GM12892 (cell line): ENCODE measurements at places on chromosomes 7 and 10.

GRCh38 chr7:106367664-106368063, 82.9 kb upstream of the NAMPT start:
- no peak for DNase-seq

DNA sequence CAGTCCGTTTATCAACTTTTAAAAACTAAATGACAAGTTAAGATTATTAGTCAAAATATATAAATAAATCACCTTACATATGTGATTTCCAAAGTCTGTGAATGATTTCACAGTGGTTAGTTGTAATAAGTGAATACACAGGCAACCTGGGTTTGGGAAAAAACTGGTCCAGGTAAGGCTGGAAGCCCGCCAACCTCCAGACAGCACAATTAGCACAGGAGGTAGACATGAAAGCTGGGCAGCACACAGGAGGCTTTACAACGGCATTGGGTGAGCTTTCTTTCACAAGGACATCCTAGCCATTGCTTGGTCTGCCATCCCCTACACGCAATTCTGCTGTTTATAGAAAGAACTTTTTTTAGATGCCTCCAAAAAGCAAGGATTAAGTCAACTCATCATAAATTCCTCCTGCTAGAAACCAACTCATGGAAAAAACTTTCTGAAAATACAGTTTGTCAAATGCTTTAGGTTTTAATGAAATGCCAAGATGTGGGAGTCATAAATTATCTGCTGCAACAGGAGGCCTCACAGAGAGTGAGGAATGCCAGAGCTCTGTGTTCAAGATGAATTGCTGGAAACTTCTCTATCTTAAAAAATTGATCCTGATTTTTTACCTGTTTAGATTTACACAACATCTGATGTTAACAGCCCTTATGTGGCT, 346.8 kb upstream of the NFE2L3 start:
- DNase-seq: no peak

DNA sequence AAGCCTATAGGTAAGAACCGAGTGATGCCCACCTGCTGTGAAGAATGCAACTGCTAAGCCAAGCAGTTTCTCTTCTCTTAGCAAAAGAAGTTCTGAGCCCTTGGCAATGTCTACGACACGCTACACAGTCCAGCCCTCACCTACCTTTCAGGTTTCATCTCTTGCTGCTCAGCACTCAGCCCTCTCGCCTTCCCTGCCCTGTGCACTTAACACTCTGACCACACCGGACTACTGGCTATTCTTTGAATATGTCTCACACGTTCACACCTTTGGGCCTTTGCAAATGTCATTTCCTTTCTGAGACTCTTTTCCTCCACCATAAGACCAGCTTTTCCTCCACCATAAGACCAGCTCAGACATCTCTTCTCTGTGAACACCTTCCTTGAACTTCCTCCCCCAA, 67.0 kb upstream of the ITGB1 start:
- no peak for DNase-seq

- no peak for DNase-seq
Measured at GRCh38 chr10:93390306-93391090, 91.6 kb downstream of the MYOF start.

DNA sequence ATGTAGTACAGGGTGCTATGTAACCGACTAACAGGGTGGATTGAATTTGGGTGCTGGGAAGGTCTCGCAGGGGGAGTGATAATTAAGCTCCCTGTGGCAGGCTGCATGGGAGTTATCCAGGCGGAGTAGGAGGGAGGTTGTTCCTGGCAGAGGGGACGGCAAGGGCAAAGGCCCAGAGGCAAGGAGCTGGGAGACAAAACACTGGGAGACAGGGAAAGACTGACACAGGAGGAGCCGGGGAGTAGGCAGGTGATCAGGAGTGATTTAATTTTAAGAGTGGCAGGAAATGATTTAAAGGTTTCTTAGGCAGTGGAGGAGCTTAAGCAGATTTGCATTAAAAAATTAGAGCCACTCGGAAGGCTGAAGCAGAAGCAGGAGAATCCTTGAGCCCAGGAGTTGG, 40.7 kb upstream of the LEP start:
- DNase-seq: no peak

DNA sequence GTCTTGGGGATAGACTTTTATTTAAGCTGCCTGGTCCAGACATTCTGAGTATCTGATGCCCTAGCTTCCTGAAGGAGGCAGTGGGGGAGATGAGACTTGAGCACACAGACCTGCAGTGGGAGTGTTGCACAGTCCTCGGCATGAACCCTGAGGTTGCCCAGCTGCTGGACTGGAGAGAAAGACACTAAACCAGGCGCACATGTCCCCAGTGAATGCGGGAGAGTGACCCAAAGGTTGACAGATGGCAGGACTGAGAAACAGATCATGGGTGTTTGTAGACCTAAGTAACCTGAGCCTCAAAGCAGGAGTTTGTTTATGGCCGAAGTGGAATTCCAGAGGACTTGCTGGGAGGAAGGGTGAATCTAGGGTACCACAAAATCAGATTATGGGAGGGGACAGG, 15.7 kb upstream of the MSRB2 start:
- no peak for DNase-seq

GRCh38 chr7:129923709-129924108, 29.1 kb downstream of the UBE2H start:
- peak; percentile 13 for DNase-seq

DNA sequence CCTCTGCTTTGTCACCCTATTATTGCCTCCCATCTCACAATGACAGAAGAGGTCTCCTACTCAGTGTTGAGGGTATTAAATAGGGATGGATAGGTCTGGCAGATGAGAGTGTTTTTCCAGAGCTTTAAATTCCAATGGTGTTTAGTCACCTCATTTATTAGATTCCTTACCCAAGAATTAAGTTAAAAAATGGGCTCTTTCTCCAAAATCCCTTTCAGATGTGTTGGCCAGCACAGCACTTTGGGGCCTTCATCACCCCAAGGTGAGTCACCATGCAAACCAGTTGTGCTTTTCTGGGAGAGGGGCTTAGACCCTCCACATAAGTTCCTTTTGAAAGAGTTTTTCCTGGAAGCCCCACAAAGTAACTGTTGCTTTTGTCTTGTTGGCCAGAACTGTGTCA, 78.4 kb downstream of the CYP26A1 start:
- no peak for DNase-seq

DNA sequence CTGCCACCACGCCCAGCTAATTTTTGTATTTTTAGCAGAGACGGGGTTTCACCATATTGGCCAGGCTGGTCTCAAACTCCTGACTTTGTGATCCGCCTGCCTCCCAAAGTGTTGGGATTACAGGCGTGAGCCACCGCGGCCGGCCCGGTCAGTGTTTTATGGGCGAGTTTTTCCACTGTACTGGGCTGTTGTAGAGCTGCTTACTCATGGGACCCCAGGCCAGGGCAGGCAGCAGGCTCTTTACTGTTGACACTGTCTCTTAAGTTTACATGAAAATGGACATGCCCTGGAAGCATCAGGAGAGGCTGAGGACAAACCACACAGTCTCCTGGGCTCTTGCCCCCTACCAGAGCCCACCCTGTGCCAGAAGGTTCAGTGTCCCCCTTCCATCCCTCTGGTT, 11.2 kb downstream of the NACAD start:
- no peak for DNase-seq

- no peak for DNase-seq
Measured at GRCh38 chr7:102236102-102236501, 50.6 kb upstream of the SH2B2 start.

DNA sequence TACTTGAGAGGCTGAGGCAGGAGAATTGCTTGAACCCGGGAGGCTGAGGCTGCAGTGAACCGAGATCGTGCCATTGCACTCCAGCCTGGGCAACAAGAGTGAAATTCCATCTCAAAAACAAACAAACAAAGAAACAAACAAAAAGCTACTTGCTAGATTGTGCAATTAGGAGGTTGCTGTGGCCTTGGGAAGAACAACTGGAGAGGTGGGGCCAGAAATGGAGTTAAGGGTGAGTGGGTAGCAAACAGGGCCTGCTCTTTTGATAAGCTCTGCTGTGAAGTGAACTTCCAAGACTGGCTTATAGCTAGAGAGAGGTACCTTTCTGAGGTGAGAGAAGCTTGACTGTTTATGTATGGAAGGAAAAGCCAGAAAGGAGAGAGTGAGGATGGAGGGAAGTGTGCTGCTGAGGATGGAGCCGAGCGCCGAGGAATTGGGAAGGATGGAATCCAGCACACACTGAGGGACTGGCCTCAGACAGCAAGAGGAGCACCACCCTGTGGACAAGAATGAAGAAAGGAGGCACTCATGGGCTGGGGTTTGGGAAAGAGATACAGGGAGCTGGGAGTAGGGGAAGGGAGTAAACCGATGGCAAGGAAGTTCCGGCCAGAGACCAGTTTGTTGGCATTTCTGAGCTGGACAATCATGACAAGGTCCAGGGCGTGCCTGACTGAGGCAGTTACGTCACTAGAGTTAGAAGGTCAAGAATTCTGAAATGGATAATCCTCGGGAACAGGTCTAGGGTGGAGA, 7.0 kb upstream of the RPEL1 start:
- DNase-seq: no peak

GRCh38 chr10:108721874-108722273, 1201.4 kb downstream of the XPNPEP1 start:
- DNase-seq: no peak

DNA sequence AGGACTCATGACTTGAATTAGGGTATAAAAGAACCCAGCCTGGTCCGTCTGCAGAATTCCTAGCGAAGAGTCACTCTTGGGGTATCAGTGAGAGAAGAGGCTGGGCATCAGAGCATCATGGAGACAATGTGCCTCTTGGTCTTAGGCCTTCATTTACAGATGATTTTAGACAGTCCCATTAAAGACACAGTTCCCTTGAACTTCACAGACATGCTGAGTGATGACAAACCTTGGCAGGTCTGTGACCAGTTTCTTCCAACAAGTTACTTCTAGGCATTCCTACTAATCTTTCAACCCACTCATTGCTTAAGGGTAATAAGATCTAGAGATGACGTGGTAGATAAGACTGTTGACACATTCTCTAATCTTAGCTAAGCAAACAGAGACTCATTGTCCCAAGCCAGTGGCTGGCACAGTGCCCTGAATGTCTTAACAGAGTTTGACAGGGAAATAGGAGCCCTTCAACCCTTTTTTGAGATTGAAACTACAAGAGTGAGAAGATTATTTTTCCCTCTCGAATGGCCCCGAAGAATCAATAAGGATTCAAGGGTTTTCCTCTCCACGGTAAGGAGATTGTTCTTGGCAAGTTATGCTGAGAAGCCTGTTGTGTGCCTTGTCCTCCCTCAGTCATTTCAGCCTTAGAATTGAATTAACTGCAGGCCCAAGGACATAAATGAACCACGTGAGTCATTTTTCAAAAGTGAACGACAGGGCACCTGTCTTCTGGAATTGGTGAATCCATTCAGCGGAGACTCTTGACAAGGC, 281.1 kb downstream of the CCDC3 start:
- no peak for DNase-seq

GRCh38 chr10:36677431-36677768, 448.0 kb upstream of the ANKRD30A start:
- DNase-seq: no peak

DNA sequence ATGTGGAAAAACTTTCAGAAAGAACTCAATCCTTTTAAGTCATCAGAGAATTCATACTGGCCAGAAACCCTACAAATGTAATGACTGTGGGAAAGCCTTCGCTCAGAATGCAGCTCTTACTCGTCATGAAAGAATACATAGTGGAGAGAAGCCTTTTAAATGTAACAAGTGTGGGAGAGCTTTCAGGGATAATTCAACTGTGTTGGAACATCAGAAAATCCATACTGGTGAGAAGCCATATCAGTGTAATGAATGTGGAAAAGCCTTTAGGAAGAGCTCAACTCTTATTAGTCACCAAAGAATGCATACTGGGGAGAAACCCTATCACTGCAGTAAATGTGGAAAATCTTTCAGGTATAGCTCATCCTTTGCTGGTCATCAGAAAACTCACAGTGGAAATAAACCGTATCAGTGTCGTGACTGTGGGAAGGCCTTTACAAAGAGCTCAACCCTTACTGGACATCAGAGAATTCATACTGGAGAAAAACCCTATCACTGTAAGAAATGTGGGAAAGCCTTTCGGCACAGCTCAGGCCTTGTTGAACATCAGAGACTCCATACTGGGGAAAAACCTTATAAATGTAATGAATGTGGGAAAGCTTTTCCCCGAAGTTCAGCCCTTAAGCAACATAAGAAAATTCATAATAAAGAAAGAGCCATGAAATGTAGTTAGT, 10.6 kb downstream of the ZNF485 start:
- no peak for DNase-seq

- no peak for DNase-seq
Measured at GRCh38 chr7:12031186-12031585, 179.9 kb upstream of the TMEM106B start.

GRCh38 chr10:109880886-109881768, 42.2 kb downstream of the XPNPEP1 start:
- no peak for DNase-seq

DNA sequence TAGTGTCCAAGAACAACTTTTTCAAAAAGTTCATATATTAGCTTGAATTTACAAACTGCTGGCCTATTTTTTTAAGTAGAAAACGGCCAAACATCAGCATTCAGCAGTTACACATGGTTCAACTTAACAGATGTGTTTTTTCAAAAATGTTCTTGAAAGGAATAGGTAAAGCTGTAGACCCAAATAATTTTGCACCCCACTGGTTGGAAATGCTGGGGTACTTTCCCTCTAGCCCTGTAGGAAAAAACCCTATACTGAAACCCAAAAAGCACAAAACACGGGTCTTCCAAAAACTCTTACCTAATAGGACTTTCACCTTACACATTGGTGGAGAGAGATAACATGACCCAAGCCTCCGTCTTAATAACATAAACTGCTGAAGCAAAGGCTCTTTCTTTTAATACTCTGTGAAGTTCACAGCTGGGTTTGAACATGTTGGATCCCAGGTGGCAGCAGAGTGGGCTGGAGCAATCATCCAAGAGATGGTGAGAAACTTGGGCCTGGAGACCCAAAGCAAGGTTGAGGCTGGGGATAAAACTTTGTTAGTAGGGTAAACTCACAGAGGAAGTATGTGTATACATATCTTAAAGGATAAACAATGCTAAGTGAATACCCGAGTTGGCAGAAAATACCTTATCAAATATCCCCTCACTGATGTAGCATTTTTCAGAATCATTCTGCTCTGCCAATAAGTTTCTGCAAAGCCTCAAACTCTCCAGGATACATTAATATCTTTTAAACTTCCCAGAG, 629 bp upstream of the DNAJC9 start:
- DNase-seq: no peak

- peak; percentile 9 for DNase-seq
Measured at GRCh38 chr10:62528441-62528840, 154.3 kb downstream of the ZNF365 start.

DNA sequence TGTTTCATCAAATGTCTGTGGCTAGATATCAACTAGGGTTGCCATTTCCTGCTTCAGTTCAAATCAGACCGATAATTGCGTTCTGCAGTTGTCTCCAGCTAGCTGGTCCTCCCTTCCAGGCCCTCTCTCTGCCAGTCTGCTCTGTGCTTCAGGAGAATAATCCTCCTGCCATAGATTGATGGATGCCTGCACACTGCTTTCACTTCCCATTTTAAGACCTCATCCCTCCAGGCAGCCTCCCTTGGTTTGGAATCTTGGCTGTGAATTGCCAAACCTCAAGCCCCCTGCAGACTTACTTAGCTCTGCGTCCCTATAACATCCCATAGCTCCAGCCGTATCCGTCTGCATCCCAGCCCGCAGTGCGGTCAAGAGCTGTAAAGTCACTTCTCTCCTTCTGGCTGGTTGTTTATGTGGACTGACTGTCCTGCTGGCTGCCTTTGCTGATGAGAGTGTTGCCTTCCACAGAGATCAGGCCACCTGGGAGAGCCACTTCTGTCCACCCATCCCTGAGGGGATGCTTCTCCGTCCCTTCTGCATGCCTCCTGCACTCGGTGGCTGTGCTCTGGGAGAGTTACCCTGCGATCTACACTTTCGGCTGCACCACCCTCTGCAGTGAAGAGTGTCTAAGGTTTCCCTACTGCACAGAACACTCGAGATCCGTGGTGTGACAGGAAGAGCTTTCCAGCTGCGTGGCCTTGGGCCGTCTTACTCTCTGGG, 22.4 kb upstream of the KLF6 start:
- DNase-seq: no peak
